ENCODE measurements at places on chromosomes 13 and 19.
A peak's percentile ranks its signal among the peaks of the same experiment; 100 is the strongest.

DNA sequence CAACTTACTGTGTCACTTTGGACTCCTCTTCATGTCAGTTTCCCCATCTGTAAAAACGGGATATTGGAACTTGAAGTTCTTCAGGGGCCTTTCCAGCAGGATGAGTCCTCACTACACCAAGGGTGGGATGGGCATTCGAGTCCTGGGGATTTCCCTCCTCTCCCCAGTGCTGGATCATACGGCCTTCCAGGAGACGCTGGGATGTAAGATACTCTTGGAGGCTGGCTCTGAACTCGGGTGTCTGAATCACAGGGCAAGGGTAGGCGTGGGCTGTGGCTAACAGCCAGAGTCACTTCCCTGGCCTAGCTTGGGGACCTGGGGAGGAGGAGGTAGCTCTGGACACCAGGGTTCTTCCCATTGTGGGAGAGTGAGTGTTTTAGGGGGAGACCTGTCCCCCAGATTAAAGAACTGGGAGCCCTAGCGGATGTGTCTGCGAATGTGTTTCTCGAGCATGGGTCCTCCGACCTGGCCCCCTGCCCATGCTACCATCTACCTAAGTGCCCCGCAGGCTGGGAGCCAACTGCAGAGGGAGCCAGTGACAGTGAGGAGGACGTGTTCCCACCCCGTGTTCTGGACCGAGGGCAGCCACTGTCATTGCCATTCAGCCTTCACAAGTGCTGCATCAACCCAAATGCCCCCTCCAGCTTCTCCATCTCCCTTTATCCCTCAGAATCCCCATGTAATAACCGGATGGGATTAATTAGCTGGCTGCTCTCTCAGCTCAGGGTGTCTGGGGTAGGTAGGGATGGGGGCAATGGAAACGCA, 2.4 kb upstream of the CYTH2 start:
- no peak for DNase-seq

GRCh38 chr13:71967990-71968389, 101.0 kb upstream of the DACH1 start:
- no peak for DNase-seq

- peak; percentile 64 for DNase-seq
These were observed 56.2 kb upstream of the AKAP11 start for GRCh38 chr13:42215578-42216421.

- no peak for DNase-seq
These were observed 14.4 kb upstream of the RFXAP start for GRCh38 chr13:36804588-36804987.

DNA sequence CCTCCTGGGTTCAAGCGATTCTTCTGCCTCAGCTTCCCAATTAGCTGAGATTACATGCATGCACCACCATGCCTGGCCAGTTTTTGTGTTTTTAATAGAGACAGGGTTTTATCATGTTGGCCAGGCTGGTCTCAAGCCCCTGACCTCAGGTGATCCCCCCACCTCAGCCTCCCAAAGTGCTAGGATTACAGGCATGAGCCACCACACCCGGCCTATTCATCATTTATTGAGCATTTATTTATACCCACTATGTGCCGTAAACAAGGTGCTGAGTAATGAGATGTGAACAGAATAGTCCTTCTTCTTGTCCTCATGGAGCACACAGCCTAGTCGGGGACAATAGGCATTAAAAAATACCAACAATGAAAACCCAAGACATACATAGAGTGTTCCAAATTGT, 25.6 kb downstream of the ACTN4 start:
- no peak for DNase-seq

- DNase-seq, result no peak
These were observed 92.0 kb downstream of the KCNRG start for GRCh38 chr13:50107205-50107604.

GRCh38 chr13:37369616-37370015, 229.0 kb downstream of the POSTN start:
- no peak for DNase-seq

DNA sequence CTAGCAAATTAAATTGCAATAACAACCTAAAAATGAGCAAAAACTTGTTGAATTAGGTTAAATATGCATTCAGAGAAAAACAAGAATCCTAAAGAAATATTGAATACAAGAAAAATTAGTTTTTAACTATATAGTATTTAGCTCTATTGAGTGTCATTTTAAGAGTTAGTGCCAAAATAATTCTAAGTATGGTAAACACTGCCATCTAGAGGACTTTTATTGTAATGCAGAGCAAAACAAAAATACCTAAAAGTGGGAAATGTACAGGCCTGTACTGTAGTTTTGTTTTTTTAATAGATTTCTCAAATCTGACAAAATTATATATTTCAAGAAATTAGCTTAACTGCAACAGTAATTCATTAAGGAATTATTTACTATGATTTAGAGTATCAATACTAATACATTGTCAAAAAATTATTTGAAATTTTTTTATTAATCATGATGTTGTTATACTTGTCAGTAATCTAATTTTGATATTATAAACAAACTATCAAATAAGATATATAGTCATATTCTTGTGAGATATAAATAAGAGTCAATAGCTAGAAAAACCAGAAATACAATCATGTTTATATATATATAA, 8.2 kb upstream of the PCDH9 start:
- peak; percentile 84 for DNase-seq

GRCh38 chr13:81377921-81378320, 1037.0 kb upstream of the SPRY2 start:
- DNase-seq, result no peak

DNA sequence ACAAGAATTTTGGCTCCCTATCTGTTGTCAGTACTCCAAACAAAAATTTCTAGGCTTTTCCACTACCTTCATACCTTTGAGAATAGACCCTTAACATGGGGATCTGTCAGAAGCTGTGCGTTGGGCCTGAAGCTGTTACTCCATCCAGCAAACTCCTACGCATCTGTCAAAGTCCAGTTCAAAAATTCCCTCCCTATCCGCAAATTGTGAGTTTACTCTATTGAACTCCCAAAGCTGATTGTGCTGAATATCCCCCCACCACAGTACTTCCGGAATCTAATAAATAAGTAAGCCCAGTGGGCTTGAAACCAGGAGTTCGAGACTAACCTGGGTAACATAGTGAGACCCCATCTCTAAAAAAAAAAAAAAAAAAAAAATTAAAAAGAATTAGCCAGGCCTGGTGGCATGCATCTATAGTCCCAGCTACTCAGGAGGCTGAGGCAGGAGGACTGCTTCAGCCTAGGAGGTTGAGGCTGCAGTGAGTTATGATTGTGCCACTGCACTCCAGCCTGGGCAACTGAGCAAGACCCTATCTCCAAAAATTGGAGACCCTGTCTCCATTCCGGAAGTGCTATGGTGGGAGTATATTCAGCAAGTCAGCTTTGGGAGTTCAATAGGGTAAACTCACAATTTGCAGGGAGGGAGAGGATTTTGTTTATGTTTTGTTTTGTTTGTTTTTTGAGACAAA, 930 bp upstream of the FBN3 start:
- no peak for DNase-seq

DNA sequence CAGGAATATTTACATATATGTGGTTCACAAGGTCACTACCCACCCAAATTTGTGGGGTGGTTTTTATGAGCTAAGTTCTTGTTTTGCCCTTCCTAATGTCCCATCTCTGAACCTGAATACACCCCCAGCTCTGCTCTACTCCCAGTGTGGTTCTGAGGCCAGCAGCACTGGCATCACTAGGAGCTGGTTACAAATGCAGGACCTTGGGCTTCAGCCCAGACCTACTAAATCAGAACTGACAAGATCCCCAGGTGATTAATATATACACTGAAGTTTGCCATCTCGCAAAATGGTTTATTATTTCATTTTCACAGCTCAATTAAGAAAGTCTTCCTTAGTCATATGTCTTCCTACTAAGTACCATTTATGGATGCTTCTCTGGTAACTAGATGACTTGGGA, 67.9 kb downstream of the FOXO1 start:
- DNase-seq, result no peak

DNA sequence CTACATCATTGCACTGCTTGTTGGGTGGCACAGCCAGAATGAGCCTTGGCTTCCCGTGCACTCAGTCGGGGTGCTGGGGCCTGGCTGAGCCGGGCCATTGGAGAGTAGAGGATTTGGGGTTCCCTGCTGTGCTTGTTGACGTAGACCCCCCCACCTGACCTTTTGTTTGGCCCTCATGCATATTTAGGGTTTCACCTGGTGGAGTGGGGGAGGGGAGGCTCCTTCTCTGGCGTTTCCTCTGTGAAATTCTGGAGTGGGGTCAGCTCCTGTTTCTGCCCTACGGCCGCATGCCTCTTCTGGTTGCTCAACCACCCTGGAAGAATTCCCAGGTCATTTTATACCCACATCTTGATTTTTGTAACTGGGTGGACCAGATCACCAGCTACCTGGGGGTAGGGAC, 82.8 kb downstream of the SIPA1L3 start:
- no peak for DNase-seq

GRCh38 chr13:40682449-40683240, 16.2 kb upstream of the FOXO1 start:
- DNase-seq, result peak; percentile 64

DNA sequence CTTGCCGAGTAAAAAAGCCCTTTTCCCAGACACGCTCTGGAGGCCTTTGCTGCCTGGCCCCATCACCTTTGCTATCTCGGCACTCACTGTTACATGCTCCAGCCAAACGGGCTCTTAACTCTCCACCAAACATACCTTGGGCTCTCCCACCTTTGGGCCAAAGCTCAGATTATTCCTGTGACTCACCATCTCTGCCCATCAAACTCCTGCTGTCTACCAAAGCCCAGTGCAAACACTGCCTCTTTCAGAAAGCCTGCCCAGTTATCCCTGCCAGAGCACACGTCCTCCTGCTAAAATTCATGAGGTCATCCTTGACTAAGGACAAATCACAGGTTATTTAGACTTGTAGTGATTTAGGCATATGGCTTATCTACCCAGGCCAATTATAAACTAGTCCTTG, 48.1 kb upstream of the SERPINE3 start:
- DNase-seq, result no peak

DNA sequence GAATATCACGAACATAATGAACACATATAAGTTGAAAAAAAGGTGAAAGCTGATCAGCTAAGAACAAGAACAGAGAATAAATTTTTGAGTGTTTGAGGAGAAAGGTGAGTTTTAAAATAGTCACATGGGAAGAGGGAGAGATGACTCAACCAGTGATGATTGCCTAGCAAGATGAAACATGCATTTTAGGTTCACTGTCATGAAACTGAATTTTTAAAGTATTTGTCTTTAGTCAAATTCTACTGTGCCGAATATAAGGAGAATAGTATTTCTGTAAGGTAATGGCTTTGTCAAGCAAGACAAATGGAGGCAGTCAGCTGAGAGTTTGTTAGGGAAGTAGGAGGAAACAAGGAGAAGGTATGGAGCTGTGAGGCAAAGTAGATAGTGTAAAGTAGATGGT, 2557.4 kb downstream of the PCDH9 start:
- no peak for DNase-seq

DNA sequence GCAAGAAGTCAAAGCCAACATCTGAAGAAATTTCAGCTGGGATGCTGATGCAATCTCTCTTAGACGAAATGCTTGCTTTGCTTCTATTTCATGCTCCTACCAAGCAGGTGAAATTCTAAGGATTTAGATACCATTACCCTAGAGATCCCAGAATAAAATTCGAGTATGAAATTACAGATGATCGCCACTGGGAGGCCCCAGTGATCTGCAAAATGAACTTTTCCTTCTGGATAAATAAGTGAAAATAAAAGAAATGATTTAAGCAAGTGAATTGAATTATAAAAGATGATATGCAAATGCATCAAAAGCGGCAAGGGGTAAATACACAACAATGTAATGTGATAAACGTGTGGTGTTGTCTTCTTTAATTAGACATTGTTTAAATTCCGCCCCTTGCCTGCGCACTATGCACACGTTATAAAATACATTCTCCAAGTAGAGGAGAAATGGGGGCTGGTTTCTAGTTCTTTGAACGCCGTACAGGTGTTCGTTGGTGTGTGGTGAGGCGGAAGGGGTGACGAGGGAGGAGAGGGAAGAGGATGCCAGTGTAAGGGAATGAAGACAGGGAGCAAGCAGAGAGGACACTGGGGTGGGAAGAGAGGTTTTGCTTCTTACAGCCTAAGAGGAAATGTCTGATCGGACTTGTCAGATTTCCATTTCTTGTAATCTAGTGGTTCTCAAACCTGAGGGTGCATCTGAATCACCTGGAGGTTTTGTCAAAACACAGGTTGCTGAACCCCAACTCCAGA, 58.0 kb downstream of the ERCC5 start:
- DNase-seq, result peak; percentile 71

- no peak for DNase-seq
These were observed 10.7 kb downstream of the GPR12 start for GRCh38 chr13:26749905-26750304.

- no peak for DNase-seq
These were observed 3.0 kb upstream of the RAB3D start for GRCh38 chr19:11342429-11342828.

GRCh38 chr13:50721672-50721992, 121.9 kb downstream of the DLEU7 start:
- no peak for DNase-seq

DNA sequence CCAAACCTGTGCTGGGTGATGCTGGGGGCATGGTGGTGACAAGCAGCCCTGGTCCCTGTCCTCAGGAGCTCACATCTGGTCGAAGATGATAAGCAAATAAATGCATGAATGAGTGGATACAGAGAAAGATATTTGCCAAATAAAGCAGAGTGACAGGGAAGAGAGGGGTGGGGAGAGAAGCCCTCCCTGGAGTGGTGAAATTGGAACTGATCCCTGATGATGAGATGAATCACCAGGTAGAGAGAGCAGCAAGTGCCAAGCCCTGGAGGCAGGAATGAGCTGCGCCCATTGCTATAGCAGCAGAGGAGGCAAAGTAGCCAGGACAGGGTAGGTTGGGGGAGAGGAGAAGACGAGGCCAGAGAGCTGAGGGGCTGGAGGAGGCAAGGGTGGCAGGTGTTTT, 13.7 kb downstream of the FXYD5 start:
- DNase-seq, result no peak

GRCh38 chr19:46624958-46625661, at the start of gene PTGIR:
TSS of gene PTGIR (minus strand) at chr19:46625089. CDS start at chr19:46624225, 864 bp downstream.
- DNase-seq, result no peak

DNA sequence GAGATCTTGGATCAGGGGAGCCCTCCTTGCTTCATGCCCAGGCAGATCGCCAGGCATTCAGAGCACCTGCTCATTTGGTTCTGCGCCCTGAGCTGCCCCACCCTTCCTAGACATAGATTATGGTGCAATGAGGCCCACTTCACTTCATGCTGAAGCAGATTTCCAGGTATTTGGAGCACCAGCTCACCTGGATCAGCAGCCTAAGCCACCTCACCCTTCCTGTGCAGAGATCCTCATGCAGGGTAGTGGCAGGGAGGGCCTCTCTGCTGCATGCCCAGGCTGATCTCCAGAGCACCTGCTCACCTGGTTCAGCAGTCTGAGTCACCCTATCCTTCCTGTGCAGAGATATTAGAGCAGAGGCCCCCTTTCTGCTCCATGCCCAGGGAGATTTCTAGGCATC, 1966.1 kb downstream of the PCDH9 start:
- DNase-seq, result no peak

DNA sequence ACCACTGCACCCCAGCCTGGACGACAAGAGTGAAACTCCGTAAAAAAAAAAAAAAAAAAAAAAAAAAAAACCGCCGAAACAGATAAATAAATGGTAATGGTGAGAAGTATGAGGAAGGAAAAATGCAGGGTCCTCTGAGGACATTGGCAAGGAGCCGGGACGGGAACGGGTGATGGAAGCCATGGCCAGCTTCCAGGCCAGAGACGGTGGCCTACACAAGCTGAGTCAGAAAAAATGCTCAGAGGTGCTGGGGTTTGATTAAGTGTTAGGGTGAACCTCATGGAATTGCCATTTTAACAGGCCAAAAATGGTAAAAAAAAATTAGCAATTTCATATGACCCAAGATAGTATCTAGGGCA, 866 bp upstream of the ZSWIM4 start:
- peak; percentile 64 for DNase-seq

- no peak for DNase-seq
These were observed 139.2 kb downstream of the KDM4B start for GRCh38 chr19:5108123-5108596.

Data from brain (organoid and tissue), 16 donors.